Fibroblast of the aortic adventitia (primary cell): ENCODE measurements at places on chromosomes 3 and 15.

GRCh38 chr3:165273411-165273810 lies 77.2 kb upstream of the SLITRK3 start:
- DNase-seq: no peak

GRCh38 chr15:82103468-82103867 lies 57.6 kb upstream of the MEX3B start:
- DNase-seq: no peak

DNA sequence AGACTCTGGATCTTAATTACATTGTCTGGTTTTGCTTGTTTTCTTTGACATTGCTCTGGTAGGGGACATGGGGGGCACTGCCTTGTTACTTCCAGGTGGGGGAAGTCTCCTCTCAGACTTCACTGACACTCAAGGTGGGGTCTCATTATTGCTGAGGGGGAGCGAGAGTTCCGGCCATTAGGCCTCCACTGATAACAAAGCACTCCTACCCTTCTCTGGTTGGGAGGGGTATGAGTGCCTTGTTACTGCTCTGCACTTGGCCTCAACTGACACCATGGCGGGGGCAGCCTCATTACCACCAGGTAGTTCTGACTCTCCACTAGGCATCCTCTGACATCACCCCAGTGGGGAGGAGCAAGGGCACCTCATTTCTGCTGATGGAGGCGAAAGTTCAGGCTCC lies 25.7 kb downstream of the SH3GL3 start:
- no peak for DNase-seq

- no peak for DNase-seq
Observed at GRCh38 chr3:24673596-24673995, 178.9 kb upstream of the THRB start.

GRCh38 chr3:183966361-183966791 lies 51.3 kb downstream of the ABCC5 start:
- DNase-seq: no peak

DNA sequence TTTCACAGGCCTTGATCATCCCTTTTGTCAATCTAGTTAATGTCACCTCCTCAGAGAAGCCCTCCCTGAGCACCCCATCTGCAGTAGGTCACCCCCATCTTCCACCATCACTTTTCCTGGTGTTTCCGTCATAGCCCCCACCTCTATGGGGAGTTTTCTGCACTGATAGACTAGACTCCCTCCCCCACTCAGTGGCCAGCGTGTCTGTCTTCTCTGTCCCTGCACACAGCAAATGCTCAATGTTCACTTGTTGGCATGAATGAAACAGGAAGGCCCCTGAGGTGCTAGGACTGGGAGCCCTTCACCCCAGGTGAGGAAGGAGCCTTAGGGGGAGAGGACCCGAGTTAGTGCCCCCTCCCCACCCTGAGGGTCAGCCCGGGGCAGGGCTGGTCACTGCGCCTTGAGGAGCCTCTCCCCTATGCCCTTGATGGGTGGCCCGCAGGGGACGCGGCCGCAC lies 15.8 kb upstream of the FANCD2 start:
- DNase-seq: no peak
